ENCODE measurements at places on chromosomes 5 and 9.

GRCh38 chr5:118126159-118126558 lies 862.2 kb downstream of the DTWD2 start:
- DNase-seq: no peak

DNA sequence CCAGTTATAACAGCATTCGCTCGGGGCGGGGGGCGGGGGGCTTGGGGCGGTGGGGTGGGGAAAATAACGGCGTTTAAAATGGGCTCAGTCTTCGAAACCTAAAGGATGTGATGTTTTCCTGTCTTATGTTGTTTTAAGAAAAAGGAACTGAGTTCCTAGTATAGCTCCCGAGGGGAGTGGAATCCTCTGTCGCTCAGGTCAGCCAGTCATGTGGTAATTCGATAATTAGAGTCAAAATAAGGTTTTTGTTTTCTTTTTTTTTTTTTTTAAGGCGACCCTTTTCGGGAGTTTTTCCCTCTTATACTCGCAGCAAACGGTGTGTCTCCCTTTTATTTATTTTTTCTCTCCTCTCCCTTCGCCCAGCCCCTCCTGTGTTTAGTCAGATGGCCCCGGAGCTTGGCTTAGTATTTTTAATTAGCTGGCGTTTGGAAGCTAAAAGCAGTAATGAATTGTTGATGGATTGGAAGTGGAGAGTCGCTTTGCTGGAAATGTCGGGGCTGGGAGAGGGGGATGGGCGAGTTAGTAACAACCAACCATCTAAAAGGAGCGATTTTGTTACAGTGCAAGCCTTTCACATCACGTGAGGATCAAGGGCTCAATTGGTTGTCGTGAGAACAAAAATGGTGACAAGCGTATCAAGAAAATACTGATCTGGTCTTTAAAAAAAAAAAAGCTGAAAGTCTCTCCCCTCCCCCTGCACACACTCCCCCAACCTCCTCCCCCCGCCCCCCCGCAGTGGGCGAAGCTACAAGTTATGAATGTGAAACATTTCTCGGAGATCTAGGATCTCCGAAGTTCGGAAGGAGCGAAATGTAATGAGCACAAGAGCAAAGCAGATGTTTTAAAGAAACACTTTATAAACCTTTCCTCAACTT lies 714 bp upstream of the ZNF608 start:
- DNase-seq: peak; percentile 85

- no peak for DNase-seq
Measured at GRCh38 chr9:133124123-133124906, 3.3 kb upstream of the RALGDS start.

- DNase-seq: no peak
Measured at GRCh38 chr5:68739752-68740151, 354.1 kb upstream of the SLC30A5 start.

DNA sequence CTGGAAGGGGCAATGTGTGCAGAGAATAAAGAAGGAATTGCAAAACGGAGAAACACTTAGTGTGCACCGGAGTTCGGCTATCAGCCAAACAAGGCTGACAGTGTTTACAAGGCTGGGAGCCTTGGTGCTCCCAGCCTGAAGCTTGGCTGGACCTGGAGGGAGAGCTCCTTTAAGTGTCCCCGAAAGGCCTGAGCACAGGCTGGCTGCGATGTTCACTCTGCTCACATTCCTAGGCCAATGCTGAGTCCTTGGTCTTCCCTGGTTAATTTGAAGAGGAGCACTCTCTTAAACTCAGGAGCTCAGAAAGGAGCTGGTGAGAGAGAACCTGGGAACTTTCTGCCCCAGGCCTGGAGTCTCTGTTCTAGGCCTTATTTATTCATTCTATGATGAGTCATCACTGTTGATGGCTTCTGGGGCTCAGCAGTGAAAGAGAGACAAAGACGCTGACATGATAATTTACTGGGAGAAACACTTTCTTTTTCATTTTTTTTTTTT lies 88.6 kb upstream of the MYO10 start:
- DNase-seq: no peak

GRCh38 chr5:107235167-107235566 lies 435.6 kb downstream of the EFNA5 start:
- DNase-seq: no peak

DNA sequence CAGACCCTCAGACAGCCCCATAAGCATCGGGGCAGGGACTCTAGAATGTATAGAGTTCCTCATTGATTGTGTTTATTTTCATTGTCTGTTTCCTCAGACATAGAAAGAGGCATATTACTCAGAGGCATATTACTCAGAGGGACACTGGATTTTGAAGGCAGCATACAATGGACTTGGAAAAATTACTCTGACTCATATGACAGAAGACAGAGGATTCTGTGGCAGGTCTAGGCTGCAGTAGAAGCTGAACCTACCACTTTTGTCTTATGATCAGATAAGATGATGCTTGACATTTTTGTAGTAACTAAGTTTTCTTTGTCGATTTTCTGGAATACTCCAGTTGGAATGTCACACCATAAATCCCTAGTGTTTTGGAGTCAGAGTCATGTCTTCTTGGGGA lies 105.2 kb downstream of the ST8SIA4 start:
- DNase-seq: no peak

GRCh38 chr5:88860501-88860900 lies 22.5 kb downstream of the MEF2C start:
- no peak for DNase-seq

DNA sequence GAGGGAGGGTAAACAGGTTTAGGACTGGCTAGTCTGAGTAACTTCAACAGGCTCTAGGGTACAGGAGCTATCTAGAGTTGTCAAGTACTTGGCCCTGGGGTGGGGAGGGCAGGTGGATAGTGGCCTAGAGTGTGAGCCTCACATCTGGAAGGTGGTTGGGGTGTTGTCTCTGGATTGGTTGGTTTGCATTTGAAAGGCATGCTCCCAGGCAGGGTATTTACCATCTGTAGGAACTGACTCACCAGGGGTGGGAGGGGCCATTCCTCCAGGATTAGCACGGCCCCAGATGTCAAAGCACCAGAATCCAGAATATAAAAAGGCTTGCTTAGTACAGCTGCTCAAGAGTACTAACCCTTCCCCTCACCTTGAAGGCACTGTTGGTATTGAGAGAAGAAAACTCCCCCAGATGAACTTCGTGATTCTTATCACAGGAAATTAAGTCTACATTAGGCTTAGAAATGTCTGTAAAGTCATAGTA lies 193.3 kb downstream of the NTRK2 start:
- no peak for DNase-seq
